ENCODE measurements at places on chromosomes 6 and 20.

DNA sequence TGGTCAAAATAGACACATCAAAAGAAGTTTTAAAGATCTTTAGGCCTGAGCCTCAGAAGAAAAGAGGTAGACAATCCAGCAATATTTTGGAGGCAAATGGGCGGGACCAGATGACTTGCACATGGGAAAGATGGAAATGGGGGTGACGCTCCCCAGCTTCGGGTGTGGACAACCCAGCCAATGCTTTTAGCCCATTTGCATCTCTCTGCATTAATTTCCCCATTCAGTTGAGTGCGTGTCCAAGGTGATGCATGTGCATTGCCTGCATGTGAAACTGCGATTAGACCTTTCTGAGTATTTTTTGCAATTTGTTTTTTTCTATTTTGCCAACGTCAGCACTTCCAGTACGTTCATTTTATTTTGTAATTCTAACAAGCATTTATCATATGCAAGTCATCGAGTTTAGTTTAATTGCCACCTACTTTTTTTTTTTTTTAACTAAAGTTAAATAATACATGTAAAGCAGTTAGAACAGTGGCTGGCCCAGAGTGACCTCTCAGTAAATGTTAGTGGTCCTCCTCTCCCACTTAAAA, 24.2 kb downstream of the PDRG1 start:
- no peak for ATAC-seq

GRCh38 chr6:116392132-116393013, 21.6 kb downstream of the DSE start:
- peak; percentile 17 for ATAC-seq

- ATAC-seq = no peak
Measured at GRCh38 chr20:54132612-54133433, 41.0 kb downstream of the CYP24A1 start.

GRCh38 chr6:56938649-56939191, 16.2 kb upstream of the BEND6 start:
- peak; percentile 64 for ATAC-seq

GRCh38 chr6:33585403-33586107, 5.5 kb upstream of the BAK1 start:
- peak; percentile 85 for ATAC-seq

GRCh38 chr6:75430631-75431325, 62.8 kb downstream of the FILIP1 start:
- no peak for ATAC-seq

DNA sequence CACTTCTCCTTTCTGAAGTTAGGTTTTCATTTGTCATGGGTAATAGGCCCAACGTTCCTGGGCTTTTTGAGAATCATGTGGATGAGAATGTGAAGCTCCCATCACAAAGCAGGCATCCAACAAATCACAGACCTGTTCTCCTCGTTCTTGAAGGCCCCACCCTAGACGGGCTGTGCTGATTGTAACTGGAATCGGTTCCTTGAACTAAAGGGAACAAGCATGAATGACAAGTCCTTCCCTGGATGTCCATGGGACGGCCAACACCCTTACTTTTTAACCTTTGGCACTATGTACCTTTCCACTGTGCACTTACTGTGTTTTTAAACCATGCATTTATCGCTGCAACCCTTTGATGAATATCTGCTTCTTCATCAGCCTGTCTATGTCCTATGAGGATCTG, 438.2 kb downstream of the CD83 start:
- no peak for ATAC-seq

DNA sequence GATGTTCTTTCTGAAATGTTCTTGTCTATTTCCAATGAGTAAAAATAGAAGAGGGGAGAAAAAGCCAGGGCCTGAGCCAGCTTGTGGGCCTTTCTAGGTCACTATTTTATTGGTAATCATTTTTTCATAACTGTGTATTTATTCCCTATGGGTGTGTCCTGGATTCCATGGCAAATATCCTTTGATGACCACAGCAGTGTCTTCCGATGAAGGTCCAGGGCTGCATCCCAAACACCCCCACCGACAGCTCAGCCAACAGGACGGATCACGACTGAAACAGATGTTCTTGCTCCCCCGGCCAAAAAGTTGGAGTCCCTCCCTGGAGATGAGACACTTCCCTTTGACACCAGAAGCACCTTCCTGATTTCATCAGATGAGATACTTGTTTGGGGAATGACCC, 105.4 kb upstream of the PLEKHG1 start:
- no peak for ATAC-seq

- ATAC-seq = no peak
Measured at GRCh38 chr6:159317430-159317829, 148.2 kb downstream of the FNDC1 start.

- no peak for ATAC-seq
Measured at GRCh38 chr6:22598339-22598738, 29.0 kb downstream of the HDGFL1 start.

DNA sequence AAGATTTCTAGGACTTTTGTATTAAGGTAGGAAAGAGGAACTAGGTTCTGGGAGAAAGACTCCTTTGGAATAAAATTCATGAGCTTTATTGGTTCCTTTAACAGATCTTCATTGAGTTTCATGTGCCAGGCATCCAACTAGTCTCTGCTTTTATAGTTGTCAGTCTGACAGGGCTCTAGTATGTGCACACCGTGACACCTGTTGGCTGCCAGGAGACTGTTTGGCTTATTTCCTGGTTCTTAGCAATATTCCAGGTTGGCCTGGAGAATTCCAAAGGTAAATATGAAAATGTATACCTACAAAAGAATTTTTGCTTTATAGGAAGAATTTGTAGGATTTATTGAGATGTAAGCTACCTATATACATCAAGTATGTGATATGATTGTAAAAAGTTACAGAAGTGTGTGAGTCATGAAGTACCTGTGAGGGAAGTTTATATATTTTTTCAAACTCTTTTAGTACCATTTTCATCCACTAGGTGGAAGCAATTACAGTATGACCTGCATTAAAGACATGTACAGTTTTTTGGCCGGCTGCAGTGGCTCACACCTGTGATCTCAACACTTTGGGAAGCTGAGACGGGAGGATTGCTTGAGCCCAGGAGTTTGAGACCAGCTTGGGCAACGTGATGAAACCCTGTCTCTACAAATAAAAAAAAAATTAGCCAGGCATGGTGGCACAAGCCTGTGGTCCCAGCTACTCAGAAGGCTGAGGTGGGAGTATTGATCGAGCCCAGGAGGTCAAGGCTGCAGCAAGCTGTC, 35.2 kb downstream of the NDUFAF5 start:
- ATAC-seq = peak; percentile 42

GRCh38 chr6:39048481-39049399, at the start of gene GLP1R:
GLP1R (plus strand) TSS chr6:39048781; CDS start chr6:39048841, 60 bp downstream.
- peak; percentile 46 for ATAC-seq

DNA sequence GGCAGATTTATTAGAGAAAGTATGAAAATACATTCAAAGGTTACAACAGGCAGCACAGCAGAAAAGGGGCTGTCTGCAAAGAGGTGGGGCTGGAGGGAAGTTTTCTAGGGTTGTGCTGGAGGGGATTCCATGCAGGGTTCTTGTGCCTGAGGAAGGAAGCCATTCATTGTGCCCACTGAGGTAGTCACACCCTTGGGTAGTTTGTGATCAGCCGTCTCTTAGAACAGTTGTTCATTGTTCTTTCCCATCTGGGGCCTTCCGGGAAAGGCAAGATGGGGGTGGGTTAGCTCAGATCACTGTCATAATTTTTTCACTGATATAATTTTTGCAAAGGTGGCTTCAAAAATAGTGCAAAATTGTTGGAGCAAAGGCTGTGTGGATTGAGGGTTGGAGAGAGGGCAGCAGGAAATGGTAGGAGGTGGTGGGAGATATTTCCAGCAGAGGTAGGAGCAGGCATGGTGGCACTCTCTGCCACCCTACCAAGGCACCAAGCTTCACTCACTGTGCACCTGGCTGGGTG, 80.5 kb upstream of the GPR6 start:
- ATAC-seq = no peak

DNA sequence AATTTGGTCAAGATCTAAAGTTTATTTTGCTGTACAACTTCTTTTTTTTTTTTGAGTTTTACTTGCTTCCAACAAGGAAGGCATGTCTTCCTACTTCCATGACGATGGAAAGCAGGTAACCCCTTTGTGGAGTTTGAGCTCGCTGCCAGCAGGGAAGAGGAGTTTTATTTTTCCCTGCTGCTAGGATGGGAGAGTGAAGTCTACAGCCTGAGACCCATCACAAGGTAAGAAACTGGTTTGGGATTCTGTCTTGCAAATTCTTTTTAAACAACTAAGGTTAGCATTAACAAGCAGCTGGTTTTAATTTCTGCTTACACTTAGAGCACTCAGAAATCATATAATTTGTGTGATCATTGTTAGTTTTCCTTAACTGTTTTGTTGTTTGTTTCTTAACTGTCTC, 108.0 kb upstream of the MAP3K4 start:
- ATAC-seq = no peak

DNA sequence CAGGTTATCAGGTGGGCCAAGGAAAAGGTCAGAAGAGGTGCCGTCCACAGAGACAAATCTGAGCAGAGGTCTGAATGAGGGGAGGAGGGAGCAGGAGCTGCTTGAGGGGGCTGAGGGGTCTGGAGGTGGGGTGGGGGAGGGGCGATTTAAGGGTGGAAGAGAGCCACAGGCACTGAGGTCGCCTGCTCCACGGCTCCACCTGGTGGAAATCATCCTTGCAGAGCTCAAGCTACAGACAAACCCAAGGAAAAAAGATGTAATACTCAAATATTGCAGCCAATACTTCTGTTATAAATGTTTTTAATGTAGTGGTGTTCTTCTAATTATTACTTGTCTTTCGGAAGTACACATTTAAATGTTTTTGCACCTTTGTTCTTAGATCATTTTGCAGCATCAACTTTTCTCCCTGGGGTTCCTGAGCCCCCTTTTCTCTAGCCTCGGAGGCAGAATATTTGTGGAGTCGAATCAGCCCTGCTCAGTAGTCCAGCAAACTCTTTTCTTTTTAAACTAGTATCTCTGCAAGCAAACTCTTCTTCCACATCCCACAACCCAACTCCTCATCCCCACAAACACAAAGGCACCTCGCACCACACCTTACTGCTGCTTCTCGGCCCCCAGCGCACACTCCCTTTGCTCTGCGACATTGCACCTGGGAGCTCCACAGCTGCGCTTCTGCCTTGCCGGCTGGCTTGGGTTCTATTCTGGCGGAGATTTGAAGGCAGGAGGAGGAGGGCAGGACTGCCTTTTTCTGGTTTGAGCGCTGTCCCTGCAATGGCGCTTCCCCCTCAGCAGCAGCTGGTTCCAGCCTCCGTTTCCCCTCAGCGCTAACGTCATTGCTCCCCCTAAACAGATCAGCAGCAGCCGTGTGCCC, 51.0 kb upstream of the TFAP2A start:
- no peak for ATAC-seq

- peak; percentile 21 for ATAC-seq
Measured at GRCh38 chr6:28944412-28944865, 20.7 kb upstream of the TRIM27 start.

DNA sequence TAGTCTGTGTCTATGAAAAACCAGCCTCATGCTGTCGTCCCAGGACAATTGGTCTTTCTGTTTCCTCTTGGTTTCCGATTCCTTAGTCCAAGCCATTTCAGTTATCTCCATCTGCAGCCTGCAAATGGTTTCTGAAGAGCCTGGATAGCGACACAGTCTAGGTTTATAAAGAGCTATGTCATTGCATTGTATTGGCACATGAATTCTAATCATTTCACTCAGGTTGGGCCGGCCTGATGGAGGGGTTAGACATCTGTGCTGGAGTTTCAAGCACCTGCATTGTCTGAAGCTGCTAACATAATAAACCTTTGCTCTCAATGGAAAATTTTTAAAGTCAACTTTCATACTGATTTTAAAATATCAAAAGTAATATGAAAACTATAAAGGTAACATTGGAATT, 232.6 kb upstream of the MAP3K7 start:
- ATAC-seq = no peak

DNA sequence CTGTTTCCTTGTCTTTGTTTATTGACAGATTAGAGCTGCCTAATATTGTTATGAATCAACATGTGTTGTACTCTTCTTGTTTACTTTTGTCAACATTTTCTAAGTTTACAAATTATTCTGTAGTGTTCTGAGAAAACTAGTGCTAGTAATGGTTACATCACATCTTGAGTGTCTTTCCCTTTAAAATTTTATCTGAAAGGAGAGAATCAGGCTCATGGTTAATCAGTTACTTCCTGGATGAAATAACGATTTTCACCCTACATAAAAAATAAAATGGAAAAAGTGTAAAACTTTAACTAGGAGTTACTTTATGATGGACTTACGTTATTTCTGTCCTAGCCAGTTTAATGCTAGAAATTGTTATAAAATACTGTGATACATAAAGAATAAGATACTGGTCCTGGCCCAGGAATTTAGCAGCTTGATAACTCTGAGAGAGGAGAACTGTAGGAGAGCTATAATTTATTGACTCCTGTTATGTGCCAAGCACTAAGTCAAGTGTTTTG, 26.4 kb upstream of the BMP5 start:
- ATAC-seq = no peak

GRCh38 chr6:41551086-41551700, 5.0 kb downstream of the FOXP4 start:
- ATAC-seq = no peak

DNA sequence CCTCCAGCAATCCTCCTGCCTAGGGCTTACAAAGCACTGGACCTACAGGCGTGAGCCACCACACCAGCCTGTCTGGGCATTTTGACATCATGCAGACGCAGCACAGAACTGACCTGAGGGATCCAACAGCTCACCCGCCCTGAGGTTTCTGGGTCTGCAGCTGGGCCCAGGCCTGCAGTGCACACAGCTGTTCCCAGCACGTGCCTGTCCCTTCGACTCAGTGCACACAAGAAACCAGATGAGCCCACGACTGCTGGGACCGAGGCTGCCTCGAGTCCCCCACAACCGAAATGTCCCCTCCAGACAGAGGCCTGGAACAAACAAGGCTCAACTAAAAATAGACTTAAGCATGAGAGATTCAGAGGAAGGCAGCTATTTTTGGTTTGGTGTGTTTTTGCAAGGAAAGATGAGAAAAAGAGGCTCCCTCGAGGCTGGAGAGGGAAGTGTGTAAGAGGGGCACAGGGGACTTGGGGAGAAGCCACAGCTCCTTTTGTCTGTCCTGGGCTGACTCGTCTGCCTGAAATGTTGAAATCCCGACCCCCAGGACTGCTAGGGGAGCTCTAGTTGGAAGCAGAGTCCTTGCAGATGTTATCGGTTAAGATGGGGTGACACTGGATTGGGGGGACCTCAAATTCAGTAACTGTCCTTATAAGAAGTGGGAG, 66.3 kb downstream of the YTHDF1 start:
- no peak for ATAC-seq

DNA sequence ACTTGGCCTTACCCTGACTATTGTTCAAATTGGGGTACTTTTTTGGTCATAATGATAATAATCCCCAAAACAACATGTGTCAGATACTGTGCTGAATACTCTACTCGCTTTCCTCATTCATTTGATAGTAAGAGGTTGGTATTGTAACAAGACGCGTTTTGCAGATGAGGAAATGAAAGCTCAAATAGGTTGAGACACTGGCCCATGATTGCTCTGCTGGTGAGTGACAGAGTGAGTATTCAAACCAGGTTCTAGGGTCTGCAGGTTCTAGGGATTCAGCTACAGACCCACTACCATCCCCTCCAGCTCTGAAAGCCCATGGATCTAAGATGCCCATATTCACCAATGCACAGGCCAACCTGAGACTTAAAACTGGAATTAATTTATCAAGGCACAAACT, 1.3 kb upstream of the ENPP4 start:
- ATAC-seq = no peak
